Stimulated activated CD4-positive, alpha-beta T cell treated with anti-CD3 and anti-CD28 coated beads, TNF-alpha, amount 100 ng/mL, for 24 hours (primary cell): ENCODE measurements at places on chromosomes 6 and 20.

DNA sequence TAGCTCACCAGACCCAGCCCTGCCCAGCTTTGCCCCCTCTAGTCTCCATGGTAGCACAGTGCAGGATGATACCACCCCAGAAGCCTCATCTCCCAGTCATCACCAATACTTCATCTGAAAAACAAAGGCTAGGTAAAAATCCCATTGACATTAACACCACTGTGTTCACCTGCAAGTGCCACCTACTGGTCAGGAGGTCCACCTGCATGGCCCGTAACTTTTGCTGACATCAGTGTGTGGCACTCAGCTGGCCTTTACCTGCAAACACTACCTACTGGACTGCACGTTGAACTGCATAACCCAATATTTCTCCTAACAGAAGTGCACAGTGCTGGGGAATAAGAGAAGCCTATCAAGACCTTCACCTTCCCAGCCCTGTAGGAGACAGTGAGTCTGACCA is 234.7 kb upstream of the ADGRB3 start:
- no peak for DNase-seq

- DNase-seq, result no peak
These were observed 251.7 kb downstream of the ALDH8A1 start for GRCh38 chr6:134698228-134698627.

GRCh38 chr6:77880501-77880900 is 227.7 kb downstream of the MEI4 start:
- DNase-seq, result no peak

- no peak for DNase-seq
These were observed 15.6 kb downstream of the DDRGK1 start for GRCh38 chr20:3188823-3189413.

- DNase-seq, result no peak
These were observed 6.8 kb upstream of the KIAA1755 start for GRCh38 chr20:38267296-38267695.

DNA sequence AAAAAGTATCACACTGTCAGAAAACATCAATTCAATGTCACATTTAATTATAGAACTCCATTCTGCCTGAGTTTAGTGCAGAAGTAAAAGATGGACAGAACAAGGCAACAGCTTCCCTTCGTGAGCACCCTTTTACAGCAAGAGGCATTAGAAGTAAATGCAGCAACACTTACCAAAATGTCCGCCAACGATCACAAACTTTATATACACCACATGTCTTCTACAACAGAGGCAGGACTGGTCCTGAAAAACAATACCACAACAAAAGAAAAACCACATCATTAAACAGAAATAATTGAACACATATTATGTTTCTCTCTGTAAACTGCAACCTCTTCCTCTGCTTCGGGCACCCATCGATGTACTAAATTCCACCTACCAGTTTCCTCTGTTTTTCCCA is 92.9 kb downstream of the FYN start:
- no peak for DNase-seq

- DNase-seq, result no peak
These were observed 85.0 kb upstream of the SMLR1 start for GRCh38 chr6:130742131-130742681.

DNA sequence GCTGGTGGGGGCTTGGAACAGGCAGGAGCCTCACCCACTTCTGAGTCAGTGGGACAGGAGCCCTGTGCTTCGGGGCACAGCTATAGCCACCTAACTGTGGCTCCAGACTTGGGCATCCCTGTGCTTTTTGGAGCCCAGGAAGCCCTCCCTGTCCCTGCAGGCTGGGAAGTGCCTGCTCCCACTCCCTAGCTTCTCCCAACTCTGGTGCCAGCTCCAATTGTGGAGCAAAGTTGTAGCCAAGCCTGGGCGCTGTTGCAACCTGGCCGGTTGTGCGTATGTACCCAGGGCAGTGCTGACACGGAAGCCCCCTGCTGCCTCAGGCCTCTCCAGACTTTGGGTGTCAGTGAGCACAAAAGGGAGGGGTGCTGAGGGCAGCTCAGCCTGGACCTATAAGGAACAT is 601.7 kb upstream of the GJE1 start:
- no peak for DNase-seq

- DNase-seq, result peak; percentile 29
These were observed at the start of gene POM121L2 for GRCh38 chr6:27312146-27312949. POM121L2 (minus strand) TSS chr6:27312273; CDS start chr6:27312170, 103 bp downstream.
